Kidney (tissue), 22 donors: ENCODE measurements at places on chromosomes 6 and 20. TPM values are rescaled to one million over a fixed set of nuclear protein-coding genes. Genes with fewer than 3 reads are reported as not detected.
A peak's percentile ranks its signal among the peaks of the same experiment; 100 is the strongest.

Gene RFX6
- total RNA-seq, result not detected

Gene BNIP5
- total RNA-seq, result 0.44 TPM

- DNase-seq, result no peak
These were observed 72.5 kb downstream of the ARMC2 start for GRCh38 chr6:108920751-108921150.

- DNase-seq, result peak; percentile 71
These were observed 146.3 kb upstream of the RNF24 start for GRCh38 chr20:4161401-4162251.

DNA sequence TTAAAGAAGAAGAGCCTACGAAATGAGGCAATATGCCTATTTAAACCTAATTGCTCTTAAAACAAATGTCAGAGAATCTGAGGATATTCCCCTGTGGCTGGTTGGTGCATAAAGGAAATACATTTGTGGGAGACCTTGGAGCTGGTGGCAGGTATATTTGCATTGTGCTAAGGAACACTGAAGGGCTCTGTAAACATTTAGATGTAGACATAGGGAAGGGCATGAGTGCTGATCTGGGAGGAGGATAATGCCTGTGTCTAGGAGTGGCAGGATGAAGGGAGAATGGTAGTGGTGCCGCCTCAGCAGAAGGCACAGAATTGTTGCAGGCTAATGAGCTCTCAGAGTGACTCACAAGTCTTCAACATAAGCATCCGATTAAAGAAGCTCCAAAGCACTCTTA lies 85.8 kb downstream of the CD164 start:
- DNase-seq, result no peak
